ENCODE measurements at places on chromosomes 11 and 22. TPM values are rescaled to one million over a fixed set of nuclear protein-coding genes. Genes with fewer than 3 reads are reported as not detected.

TBC1D22A gene
- polyA plus RNA-seq: 15.2 TPM

DNA sequence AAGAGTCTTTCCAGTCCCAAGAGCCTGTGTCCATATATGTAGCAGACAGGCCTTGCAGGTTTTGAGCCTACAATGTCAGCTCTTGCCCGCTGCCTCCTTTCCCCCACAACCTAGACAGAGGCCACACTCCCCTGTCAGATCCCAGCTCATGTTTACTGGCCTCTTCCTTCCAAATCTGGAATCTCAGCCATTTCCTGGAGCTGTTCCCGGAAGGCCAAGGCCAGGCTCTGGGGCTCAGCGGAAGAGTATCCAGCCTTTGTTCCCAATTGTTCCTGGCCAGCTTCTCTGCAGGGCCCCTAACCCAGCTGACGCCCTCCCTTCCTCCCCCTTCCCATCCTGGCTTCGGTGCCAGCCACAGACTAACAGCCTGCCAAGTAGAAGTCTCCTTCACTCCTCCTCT is 1.0 kb upstream of the ROBO4 start:
- DNase-seq: peak; percentile 35

DNA sequence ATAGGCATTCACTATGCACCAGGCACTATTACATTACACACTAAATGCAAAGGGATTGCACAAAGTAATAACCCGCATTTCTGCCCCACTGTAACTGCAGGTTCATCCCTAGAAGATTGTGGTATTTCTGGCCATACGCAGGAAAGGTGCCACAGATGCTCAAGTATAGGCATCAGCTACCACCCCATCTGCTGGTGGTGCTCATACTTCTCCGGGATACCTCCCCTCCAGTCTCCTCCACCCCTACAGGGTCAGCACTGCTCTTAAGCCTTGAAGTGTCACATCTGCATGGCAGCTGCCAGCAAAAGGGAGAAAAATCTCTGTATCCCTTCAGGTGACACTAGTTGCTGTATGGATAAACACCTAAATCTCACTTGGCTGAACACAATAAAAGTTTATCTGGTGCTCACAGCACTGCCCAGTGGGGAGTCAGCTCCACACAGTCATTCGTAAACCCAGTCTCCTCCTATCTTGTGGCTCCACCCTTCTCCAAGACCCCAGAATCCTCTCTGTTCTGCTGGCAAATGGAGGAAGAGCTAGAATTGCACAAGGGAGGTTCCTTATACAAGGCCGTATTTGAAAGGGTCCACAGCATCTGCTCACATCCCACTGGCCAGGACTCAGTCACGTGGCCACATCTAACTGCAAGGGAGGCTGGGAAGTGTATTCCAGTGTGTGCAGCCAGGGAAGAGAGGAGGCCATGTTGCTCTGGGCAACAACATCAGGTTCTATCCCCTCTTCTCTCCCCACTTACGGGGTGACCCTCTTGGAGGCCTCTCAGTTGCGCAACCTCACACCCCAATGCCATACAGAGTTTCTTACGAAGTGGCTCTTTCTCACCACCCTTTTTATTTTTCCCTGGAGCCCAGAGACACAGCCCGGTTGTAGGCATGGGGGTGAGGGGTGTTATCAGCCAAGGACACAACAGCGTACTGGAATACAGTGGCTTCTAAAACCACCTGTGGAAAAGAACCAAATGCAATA is 114.7 kb downstream of the BUD13 start:
- no peak for DNase-seq

DNA sequence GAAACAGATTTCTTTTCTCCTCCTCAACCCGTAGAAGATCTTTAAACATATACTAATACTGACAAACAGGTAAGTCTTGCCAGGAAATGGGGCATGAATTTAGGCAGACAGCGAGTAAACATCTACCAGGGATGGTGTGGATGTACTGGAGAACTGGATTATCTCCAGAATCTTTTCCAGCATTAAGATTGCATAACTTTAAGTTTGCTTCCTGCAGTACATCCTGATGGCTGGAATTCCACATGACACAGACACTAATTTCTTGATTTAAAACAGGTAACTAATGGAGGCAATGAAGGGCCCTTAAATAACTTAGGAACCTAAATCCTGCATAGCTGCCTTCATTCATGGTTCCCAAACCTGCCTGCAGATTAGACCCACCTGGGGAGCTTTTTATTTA is 40.7 kb downstream of the JHY start:
- no peak for DNase-seq

DNA sequence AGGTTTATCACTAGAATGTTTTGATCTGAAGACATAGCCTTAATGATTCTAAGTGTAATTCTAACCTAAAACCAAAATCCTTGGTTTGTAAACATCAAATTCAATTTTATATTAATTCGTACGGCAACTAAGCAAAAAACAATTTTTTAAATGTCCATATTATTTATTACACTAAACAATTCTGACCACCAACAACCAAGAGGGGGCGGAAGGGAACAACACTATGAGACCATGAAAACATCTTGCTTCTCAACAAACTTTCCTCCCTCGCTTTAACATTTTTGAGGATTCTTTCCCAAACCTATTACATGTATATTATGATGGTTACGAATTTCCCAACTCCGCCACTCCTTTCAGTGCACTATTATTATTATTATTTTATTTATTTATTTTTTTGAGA is 6.5 kb upstream of the UCP2 start:
- no peak for DNase-seq
